ENCODE measurements at places on chromosomes 5 and 9.

DNA sequence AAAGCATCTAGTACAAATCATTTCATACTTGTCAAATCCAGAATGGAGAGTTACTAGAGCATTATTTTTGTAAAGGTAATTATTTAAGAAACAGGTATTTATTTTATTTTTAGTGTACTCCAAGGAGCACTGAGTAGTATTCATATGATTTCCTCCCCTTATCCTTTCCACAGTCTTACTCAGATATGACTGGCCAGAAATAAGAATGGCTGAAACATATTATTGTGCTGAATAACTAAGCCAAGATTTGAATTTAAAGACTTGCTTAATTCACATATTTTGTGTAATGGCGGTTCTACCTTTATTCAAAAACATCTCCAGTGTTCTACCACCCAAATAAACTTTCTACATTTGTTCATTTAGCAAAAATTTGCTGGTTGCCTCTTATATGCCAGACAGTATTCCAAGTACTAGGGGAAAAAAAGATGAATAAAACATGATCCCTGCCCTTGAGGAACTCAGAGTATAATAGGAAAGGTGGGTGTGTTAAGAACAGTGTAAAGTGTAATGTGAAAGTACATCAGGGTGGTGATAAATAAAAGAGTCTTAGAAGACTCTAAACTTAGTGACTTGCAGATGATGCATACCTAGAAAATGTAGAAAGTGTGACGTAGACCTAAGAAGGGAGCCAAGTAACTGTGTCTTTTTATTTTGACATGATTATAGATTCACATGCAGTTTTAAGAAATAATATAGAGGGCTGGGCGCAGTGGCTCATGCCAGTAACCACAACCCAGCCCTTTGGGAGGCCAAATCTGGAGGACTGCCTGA is 110.4 kb upstream of the GRHPR start:
- H3K27ac ChIP-seq, result no peak overlapping the region
- DNase-seq, result no peak
- H3K4me3 ChIP-seq, result no peak overlapping the region
- H3K27me3 ChIP-seq, result no peaks in the 10 kb centered on the region
- H3K36me3 ChIP-seq, result peaks cover 55% of the 10 kb centered on the region

- H3K27me3 ChIP-seq, result no peaks in the 10 kb centered on the region
- no peak for DNase-seq
- no peak overlapping the region for H3K4me3 ChIP-seq
- no peak overlapping the region for H3K27ac ChIP-seq
- H3K36me3 ChIP-seq, result no peaks in the 10 kb centered on the region
These were observed 703.0 kb upstream of the NUDT12 start for GRCh38 chr5:104265531-104266140.

GRCh38 chr5:39623291-39623865 is 198.6 kb upstream of the DAB2 start:
- H3K36me3 ChIP-seq, result no peaks in the 10 kb centered on the region
- H3K27ac ChIP-seq, result no peak overlapping the region
- H3K4me3 ChIP-seq, result no peak overlapping the region
- DNase-seq, result no peak
- no peaks in the 10 kb centered on the region for H3K4me1 ChIP-seq

DNA sequence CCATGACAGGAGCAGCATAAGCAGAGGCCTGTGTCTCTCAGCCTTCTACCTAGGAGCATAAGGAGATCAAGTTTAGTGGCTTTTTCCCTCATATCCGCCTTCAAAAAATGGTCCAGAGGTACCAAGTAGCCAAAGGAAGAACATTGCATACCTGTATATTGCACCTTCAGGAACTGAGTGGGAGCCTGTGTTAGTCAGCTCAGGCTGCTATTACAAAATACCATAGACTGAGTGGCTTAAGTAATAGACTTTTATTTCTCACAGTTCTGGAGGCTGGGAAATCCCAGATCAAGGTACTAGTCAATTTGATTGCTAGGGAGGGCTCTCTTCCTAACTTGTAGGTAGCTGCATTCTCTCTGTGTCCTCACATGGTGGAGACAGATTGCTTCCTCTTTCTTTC is 597.4 kb upstream of the PTGER4 start:
- no peaks in the 10 kb centered on the region for H3K36me3 ChIP-seq
- DNase-seq, result no peak
- peaks cover 11% of the 10 kb centered on the region for H3K27me3 ChIP-seq

DNA sequence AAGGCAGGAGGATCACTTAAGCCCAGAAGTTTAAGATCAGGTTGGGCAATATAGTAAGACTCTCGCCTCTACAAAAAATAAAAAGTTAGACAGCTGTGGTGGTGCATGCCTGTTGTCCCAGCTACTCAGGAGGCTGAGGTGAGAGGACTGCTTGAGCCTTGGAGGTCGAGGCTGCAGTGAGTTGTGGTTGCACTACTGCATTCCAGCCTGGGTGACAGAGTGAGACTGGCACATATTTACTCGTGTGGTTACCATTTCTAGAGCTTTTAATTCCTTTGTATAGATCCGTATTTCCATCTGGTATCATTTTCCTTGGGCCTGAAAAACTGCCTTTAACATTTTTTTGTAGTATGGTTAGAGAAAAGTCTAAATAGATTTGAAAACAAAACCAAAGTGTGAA is 7.8 kb downstream of the IL6ST start:
- H3K4me1 ChIP-seq, result peaks cover 85% of the 10 kb centered on the region
- no peaks in the 10 kb centered on the region for H3K27me3 ChIP-seq
- no peak for DNase-seq
- H3K36me3 ChIP-seq, result peaks cover 78% of the 10 kb centered on the region
- H3K27ac ChIP-seq, result peak overlapping the region; percentile 87

DNA sequence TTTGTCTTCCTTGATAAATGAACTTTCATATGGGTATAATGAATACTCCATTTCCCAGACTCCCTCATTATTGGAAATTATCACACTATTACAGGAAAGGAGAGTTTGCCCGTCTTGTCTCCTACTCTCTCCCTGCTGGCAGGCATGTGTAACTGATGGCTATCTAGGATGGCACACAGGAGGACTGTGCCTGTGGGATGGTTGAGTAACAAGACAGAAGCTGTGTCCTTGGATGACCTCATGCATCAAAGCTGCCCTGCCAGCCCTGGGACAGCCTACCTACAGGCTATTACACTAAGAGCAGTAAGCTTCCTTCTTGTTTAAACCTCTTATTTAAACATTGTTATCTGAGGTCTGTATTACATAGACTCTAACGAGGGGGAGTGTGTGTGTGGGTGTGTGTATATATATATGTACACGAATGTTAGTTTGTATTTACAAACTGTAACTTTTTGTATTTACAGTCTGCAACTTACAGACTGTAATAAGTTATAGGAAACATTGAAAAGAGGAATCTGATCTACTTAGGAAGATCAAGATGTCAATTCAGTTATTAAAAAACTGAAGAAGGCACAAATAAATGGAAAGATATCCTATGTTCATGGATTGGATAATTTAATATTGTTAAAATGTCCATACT is 247.6 kb upstream of the ACO1 start:
- no peaks in the 10 kb centered on the region for H3K4me1 ChIP-seq
- DNase-seq, result no peak
- no peaks in the 10 kb centered on the region for H3K36me3 ChIP-seq
- H3K27ac ChIP-seq, result no peak overlapping the region

- no peak for DNase-seq
- H3K27ac ChIP-seq, result no peak overlapping the region
- peaks cover 2% of the 10 kb centered on the region for H3K4me1 ChIP-seq
- H3K4me3 ChIP-seq, result no peak overlapping the region
These were observed 216.2 kb downstream of the TRIO start for GRCh38 chr5:14359069-14360043.
